ENCODE measurements at places on chromosomes 5 and 9.
A peak's percentile ranks its signal among the peaks of the same experiment; 100 is the strongest.

DNA sequence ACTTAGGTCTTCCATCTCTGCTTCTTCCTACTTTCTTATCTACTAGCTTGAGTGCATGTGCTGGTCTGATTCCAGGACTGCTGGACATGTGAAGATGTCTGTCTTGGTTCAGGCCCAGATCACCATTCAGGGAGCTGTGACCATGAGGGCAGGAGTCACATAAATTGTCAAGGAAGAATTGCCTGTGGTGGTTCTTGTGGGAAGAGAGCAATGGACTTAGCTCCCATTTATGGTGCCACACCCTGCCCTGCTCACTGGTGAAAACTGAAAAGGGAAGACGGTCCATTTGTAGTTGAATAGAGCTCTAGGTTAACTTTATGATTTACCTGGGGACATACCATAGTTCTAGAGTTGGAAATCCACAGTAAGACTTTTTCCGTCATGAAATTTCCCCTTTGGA lies 244.3 kb upstream of the ZNF608 start:
- DNase-seq: no peak

GRCh38 chr5:151004499-151004898 lies 15.9 kb upstream of the GPX3 start:
- DNase-seq: no peak

GRCh38 chr5:141511771-141512325 lies 23.0 kb downstream of the PCDHGC5 start:
- DNase-seq: no peak

GRCh38 chr5:146745931-146746577 lies 132.5 kb downstream of the PPP2R2B start:
- no peak for DNase-seq

DNA sequence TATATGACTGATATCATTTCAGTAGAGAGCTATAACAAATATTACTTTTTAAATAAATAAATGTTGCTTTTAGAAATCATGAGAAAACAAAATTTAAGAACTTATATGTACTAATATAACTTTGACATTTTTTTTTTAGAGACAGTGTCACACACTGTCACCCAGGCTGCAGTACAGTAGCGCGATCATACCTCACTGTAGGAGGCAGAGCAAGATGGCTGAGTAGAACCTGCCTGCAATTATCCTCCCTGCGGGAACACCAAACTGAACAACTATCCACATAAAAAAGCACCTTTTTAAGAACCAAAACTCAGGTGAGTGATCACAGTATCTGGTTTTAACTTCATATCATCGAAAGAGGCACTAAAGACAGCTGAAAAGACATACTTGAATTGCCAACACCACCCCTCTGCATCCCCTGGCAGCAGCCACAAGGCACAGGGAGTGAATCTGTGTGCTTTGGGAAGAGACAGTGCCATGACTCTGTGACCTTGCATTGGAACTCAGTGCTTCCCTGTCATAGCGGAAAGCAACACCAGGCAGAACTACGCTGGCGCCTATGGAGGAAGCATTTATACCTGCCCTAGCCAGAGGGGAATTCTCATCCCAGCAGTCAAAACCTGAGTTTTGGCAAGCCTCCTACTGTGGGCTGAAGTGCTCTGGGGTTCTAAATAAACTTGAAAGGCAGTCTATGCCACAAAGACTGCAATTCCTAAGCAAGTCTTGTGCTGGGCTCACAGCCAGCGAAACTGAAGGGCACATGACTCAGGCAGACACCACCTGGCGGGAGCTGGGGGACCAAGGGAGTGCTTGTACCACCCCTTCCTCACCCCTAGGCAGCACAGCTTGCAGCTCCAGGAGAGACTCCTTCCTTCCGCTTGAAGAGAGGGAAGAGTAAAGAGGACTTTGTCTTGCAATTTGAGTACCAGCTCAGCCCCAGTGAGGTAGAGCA lies 142.7 kb downstream of the FBXL17 start:
- no peak for DNase-seq

GRCh38 chr9:95317893-95318211 lies 343 bp upstream of the FANCC start:
- DNase-seq: no peak

DNA sequence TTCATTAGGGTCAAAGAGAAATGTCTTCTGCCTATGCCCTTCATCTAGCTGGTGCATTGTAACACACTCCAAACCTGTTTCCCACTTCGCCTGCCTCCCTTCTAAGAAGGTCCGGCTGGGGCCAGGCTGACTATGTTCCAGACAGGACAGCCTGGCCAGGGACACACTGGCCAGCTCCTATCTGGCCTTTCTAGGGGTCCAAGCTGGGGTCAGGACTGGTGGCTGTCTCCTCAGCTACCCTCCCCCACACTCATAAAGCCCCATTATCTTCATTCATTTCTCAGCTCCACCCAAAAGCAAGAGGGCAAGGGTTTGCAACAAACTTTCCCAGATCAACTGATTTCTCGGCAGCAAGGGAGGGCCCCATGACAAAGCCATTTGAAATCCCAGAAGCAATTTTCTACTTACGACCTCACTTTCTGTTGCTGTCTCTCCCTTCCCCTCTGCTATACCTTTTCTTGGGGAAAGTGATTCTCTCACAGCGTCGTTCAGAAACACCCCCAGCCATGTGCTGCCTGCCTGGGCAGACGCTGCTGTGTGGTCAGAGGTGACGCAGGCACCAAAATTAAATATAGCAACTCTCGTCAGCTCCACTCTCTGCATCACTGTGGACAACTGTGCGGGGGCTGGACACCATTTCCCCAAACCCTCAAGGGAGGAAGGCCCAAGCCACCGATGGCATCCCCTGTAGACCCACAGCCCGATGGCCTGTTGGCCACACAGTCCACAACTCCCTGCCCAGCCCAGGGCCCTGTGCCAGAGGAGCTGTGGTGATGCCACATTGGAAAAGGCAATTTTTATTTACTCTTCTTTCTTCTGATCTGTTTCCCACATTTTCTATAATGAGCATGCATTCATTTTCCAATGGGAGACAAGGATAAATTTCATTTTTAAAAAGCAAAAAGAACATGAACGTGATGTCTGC lies 6.1 kb downstream of the IL13 start:
- DNase-seq: no peak

- DNase-seq: no peak
Measured at GRCh38 chr5:177557041-177557647, 2.8 kb upstream of the FAM193B start.

GRCh38 chr9:34560599-34561214 lies 28.8 kb downstream of the CNTFR start:
- DNase-seq: no peak

GRCh38 chr5:42787845-42788244 lies 23.8 kb downstream of the SELENOP start:
- no peak for DNase-seq

DNA sequence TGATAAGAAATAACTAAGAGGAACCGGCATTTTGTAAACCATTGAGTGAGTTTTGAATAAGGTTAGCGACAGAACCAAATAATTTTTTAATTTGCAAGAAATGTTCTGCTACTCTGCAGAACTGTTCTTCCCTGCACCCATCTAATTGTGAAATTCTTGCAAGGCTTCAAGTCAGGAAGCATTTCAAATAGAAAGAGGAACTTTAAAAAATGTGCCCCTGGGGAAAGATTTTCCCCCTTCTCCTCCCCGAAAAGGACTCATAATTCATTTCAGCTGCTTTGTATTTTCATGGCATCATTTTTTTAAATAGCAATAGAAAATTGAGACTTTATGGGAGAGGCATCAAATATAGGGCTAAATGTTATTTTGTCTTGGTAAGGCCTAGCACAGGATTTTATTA lies 180.9 kb upstream of the ANKRD55 start:
- DNase-seq: no peak

- peak; percentile 2 for DNase-seq
Measured at GRCh38 chr9:72271613-72272478, 93.2 kb downstream of the ZFAND5 start.

GRCh38 chr5:96901841-96902240 lies 25.5 kb downstream of the ERAP2 start:
- DNase-seq: no peak

GRCh38 chr9:116589392-116590354 lies 97.4 kb upstream of the TRIM32 start:
- DNase-seq: no peak

DNA sequence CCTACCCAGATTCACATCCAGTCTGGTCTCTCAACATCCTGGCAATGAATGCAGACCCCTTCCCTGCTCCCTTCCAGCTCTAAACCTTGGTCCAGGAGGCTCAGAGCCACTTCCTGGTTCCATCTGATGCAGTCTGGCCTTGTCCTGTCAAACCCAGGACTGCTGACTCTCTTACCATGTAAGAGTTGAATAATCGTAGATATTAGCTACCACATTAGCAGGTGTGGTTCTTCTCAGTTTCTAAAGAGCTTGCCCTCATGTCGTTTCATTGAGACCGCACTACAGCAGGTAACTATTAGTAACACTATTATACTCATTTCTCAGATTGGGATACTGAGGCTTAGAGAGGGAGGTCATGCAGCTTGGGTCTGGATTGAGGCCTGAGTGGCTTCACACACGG lies 133.3 kb downstream of the BOD1 start:
- DNase-seq: no peak

DNA sequence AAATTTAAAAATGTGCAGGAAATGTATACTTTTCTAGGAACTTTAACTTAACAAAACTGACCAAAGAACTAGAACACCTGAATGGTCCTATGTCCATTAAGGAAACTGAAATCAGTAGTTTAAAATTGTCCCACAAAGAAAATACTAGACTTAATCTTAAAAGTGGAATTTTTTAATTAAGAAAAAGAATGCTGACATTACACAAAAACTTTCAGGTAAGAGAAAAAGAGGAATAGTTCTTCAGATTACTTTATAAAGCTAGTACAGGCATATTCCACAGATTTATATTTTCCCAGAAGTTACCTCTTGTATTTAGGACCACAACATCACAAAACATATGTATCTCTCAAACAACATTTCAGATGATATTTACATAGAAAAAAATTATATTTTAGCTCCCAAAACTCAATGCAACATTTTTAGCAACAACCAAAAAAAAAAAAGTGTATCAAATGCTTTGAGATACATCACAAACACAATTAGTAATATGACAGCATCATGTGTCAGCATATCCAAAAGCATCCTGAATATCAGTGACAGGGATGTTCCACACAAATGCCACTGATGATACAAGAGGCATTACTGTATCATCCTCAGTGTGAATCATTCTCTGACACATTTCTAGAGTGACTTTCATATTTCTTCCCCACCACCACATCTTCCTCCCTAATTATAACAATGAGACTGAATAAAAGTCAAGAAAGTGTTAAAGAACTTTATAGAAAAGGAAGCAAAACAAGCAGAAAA lies 264.0 kb downstream of the EPB41L4A start:
- DNase-seq: no peak

DNA sequence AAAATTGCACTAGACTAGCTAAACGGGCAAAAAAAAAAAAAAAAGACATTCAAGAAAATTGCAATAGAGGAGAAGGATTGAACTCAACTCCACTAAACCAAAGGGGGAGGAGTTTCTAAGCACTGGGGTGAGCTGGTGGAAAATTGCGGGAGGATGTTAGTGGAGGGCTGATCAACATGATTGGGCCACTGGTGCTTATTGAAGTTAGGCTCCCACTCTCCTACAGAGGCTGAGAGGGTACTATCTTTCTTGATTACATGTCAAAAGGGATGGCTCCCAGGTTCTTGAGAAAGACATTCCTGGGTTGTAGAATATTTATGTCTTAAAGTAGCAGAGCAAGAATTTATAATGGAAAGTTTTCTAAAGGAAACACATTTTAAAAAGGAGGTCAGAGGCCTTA lies 38.0 kb downstream of the CAMK4 start:
- DNase-seq: no peak

DNA sequence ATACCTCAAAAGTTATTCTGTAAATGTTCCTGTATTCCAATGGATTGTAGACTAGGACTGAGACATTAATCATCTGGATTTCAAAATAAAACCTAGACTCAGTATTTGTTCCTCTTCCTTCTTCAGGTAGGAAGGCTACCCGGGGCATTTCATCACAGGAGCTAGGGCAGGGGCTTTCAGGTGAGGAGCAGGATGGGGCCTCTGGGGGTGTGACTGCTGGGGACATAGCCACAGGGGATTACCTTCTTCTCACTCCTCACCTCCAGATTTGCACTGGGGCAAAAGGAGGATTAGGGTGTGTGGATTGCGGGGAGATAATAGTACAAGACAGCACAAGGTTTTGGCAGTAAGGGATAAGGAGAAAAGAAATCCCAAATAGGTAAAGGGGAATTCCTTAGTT lies 37.9 kb upstream of the SRP19 start:
- no peak for DNase-seq

GRCh38 chr9:69768716-69769115 lies 8.9 kb upstream of the PTAR1 start:
- no peak for DNase-seq

- no peak for DNase-seq
Measured at GRCh38 chr9:19976226-19976625, 187.4 kb upstream of the SLC24A2 start.

DNA sequence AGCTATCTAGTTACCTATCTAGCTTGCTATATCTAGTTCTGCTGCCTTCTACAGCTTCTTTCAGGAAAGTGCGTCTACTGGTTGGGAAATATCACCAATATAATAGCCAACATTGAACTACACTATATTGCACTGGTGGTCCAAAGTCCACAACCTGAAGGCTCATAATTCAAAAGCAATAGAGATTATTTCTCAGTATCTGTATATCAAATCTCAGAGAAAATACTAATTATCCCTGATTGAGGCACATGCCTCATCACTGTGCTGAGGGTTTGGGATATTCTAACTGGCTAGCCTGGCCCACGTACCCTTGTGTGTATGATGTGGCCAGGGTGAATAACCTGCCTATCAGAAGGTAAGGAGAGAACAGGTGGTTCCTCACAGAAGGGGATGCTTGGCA lies 53.8 kb downstream of the SH3RF2 start:
- no peak for DNase-seq

- DNase-seq: no peak
Measured at GRCh38 chr9:33942471-33943083, 106.1 kb downstream of the UBAP2 start.

GRCh38 chr9:116493183-116493860 lies 193.8 kb upstream of the TRIM32 start:
- no peak for DNase-seq

- DNase-seq: no peak
Measured at GRCh38 chr5:72347801-72348308, 27.7 kb downstream of the PTCD2 start.

DNA sequence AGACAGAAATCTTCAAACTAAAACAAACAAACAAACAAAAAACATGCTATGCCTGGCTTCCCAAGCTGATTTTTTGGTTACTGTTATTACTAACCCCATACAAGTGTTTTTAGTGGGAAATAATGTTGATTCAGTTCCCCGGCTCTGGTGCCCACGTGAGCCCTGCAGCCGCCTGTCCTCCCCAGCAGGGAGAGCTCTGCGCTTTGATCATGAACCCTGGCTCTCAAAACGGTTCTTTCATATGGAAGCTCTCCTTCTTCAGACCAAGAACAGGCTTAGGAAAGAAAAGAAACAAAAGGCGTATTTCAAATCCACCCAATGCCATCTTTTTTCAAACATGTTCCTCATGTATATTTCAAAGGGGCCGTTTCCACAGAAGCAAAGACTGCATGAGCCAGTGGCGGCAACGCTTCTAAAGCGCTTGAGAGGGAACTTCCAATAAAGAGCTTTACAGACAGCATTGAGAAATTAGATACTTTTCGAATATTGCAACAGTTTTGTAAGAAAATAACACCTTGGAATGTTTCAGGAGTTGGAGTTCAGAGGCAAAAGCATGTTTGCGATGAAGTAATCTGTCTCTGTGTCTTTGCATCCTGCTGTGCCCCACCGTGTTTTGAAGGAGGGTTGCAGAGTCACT lies 74.8 kb downstream of the ICE1 start:
- DNase-seq: no peak

Data from stimulated activated CD4-positive, alpha-beta T cell treated with anti-CD3 and anti-CD28 coated beads, Interleukin-1b, Interleukin-23, amount 100 ng/mL, for 1 hour (primary cell).